Stomach (tissue), 19 donors: ENCODE measurements at places on chromosomes 16 and 17. TPM values are rescaled to one million over a fixed set of nuclear protein-coding genes. Genes with fewer than 3 reads are reported as not detected.

- no peak for DNase-seq
These were observed 6.0 kb upstream of the CCL1 start for GRCh38 chr17:34368946-34369500.

DNA sequence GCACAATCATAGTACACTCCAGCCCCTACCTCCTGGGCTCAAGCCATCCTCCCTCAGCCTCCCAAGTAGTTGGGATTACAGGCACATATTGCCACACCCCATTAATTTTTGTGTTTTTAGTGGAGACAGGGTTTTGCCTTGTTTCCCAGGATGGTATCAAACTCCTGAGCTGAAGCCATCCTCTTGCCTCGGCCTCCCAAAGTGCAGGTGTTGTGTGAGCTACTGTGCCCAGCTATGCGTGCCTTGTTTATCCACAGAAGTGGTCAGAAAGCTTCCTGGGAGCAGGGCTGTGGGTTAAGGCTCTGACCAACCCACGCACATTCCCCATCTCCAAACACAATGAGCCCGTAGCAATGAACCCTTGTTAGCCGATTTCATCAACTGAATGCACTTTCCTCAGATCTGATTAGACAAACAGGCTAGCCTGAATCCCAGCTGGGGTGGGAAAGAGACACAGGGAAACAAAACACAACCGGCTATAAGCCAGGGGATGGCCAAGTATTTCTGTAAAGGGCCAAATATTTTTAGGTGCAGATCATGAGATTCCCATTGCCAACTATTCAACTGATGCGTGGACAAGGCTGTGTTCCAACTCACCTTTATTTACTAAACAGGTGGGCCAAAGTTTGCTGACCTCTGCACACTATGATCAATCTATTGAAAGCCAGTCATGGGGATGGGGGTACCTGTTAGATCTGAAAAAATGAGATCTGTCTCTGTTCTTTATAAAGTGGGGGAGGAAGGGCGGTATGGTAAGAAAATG is 193.6 kb downstream of the CPPED1 start:
- no peak for DNase-seq

- no peak for DNase-seq
These were observed 13.0 kb downstream of the NLRP1 start for GRCh38 chr17:5571281-5571680.

DNA sequence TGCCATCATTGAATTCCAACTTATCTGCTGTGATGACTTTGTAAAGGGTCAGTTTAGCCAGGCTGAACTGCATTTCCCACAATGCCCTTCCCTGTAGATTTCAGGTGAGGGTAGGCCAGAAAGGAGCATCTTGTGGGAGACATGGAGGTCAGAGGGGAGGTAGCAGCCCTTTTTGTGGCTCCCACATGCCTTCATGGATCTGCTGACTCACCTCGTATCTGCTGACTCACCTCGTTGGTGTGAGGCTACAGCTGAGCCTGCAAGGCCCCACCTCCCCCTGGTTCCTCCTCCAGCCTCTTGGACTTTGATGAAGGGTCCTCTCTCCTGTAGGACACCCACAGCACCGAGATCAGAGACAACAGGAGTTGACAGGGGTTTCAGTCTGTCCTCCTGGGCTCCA is 102.5 kb downstream of the SALL1 start:
- no peak for DNase-seq

GRCh38 chr17:77332981-77333685 is 192.4 kb downstream of the SEC14L1 start:
- DNase-seq, result peak; percentile 20

GRCh38 chr17:14156689-14157088 is 80.0 kb downstream of the CDRT15 start:
- DNase-seq, result no peak

CD7 gene
- not detected for total RNA-seq

MARVELD3 gene
- total RNA-seq, result 1.2 TPM

DNA sequence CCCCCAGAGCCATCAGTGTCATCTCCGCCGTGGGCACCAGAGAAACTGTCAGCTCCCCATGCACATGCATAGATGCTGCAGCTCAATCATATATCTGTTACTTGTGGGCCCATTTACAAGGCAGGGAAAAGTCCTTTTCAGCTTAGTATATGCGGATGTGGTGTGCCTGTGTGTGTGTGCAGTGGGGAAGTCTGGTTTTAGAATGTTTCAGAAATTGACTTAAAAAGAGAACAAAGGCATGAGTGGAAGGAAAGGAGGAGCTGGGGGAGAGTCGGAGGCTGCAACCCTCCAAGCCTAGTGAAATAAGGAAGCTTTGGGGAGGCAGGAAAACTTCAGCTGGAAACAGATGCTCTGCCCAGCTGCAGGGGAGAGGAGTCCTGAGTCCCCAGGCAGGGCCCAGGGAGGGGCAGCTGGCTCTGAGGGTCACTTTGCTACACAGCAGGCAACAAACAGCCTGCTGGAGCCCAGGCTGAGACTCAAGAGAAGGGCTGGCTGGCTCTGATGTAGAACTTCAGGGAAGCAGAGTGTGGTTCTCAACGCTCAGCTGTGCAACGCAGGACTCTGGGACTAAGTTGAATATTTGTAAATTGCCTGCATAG is 11.1 kb upstream of the CD300LD start:
- no peak for DNase-seq

DNA sequence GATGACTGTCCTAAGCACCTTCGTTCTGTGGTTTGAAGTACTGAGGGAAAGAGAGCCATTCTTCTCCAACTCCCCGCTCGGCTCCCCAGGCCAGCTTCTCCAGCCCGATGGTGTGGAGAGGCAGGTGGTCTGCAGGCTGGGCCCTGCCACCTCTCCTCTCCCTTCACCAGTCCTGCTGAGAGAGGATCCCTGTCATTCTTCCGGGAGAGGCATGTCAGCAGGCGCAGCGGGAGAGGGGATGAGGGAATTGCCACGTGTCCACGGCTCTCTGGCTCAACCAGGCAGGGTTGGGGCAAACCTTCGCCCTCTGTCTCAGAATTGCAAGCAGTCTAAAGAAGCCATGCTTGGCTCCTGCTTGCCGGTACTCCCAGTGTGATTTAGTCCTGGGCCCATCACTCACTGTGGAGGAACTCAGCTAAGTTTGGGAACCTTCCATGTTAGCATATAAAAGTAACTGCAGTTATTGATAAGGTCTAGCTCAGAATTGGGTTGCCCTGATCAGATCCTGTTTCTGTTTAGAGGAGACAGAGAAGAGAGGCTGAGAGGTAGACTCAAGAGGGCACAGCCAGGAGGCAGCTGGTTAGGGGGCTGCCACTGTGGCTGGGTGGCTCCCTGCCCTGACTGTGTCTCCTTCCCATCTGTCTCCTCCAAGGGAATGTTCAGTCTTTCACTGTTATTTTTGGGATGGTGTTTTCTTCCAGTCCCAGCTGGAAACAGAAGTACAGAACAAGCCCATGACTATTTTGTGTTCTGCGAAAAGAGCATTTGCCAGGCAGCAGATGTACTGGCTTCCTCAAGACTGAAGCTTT is 17.4 kb downstream of the HS3ST3B1 start:
- no peak for DNase-seq

GRCh38 chr16:57165483-57165882 is 20.4 kb downstream of the PSME3IP1 start:
- no peak for DNase-seq

GRCh38 chr17:732067-732901 is at the start of gene TLCD3A:
TLCD3A (plus strand) TSS chr17:732596; CDS start chr17:732648, 52 bp downstream.
- DNase-seq, result peak; percentile 87

PGAP6 gene
- total RNA-seq, result 364 TPM

EPN3 gene
- total RNA-seq, result 109 TPM

- DNase-seq, result no peak
These were observed 7.2 kb downstream of the ADAM11 start for GRCh38 chr17:44765965-44766364.

DNA sequence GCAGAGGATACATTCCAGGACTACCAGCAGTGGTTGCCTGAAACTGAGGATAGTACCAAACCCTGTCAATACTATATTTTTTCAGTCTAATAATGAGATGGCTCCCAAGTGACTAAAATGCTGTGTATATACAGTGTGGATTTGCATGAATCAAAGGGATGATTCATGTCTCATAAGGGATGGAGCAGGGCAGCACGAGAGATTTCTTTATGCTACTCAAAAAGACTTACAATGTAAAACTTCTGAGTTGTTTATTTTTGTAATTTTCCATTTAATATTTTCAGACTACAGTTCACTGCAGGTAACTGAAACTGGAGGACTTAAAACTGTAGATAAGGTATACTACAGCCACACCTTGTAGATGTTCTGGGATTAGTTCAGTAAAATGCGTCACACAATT is 674.7 kb upstream of the SALL1 start:
- DNase-seq, result no peak

SEPTIN1 gene
- total RNA-seq, result 2.6 TPM

GRCh38 chr16:77190190-77190477 is 856 bp upstream of the MON1B start:
- DNase-seq, result no peak

DNA sequence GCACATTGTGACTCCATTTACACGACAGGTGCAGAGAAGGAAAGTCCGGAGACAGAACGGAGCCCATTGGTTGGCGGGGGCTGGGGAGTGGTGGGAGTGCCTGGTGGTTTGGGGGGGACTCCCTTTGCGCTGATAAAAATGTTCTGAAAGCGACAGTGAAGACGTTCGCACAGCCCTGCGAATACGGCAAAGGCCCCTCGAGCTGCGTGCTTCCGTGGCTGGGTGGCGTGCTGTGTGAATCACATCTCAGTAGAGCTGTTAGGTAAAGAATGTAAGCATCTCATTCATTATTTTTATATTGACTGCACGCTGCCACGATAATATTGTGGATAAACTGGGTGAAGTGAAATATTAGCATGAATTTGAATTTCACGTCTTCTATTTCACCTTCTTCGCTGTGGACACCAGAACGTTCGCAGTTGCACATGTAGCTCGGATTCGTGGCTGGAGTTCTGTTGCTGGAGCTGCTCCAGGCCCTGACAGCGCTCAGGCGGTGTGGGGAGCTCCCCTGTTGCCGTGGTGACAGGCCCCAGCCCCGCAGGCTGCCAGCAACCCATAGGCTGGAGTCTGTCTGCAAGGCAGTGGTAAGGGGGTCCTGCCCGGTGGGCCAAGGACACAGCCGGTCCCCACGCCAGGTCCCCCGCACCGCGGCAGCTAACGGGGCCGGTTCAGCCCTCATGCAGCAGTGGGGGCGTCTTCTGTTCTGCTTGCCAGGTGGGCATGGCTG is 44.6 kb downstream of the SOX8 start:
- DNase-seq, result no peak

DNA sequence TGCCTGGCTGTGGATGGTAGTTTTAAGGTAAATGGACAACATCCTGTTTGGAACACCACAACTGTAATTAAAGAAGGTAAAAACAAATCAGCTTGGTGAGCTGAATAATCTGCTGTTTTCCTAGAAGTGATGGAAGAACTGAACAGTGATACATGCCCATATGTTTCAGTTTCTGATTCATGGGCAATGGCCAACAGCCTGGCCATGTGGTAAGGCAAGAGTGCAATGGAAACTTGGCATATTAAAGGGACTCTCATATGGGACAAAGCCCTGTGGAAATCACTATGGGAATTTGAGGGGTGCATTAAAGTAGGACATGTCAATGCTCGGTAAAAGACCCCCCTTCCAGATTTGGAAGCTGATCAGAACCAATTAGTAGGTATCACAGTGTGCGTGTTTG is 37.8 kb downstream of the IKZF3 start:
- no peak for DNase-seq

DNA sequence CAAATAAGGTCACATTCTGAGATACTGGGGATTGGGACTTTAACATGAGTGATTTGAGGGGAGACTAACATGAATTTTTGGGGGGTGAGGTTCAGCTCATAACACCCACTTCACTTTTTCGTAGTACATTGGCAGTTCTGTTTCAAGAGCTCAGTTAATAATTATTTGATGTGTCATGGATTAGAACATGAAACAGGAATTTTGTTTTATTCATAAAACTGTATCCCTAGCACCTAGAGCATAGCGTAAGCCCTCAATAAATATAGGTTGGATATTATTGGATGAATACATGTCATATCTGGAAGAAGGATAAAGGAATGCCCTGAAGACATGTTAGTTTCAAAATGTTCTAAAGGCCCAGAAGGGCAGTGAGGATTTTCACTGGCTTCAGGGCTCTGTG is 119.8 kb downstream of the PRKCA start:
- DNase-seq, result no peak

DNA sequence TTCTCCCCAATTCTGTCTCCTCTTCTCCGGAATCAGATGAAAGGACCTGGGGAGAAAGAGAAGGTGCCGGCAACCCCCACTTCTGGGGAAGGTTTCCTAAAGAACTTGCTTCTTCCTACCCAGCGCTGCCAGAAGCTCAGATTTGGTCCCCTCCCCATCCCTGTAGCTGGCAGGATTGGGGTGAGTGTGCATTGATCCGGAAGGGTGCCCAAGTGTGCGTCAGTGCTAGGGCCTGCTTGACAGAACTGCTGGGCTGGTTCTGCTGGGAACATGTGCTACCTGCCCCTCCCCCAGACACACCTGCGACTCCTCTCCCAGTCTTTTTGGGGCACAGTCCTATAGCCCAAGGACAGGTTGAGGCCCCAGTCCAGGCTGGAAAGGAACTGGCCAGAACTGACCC is 3.3 kb downstream of the ARL4D start:
- no peak for DNase-seq

TBC1D3 gene
- not detected for total RNA-seq

DNA sequence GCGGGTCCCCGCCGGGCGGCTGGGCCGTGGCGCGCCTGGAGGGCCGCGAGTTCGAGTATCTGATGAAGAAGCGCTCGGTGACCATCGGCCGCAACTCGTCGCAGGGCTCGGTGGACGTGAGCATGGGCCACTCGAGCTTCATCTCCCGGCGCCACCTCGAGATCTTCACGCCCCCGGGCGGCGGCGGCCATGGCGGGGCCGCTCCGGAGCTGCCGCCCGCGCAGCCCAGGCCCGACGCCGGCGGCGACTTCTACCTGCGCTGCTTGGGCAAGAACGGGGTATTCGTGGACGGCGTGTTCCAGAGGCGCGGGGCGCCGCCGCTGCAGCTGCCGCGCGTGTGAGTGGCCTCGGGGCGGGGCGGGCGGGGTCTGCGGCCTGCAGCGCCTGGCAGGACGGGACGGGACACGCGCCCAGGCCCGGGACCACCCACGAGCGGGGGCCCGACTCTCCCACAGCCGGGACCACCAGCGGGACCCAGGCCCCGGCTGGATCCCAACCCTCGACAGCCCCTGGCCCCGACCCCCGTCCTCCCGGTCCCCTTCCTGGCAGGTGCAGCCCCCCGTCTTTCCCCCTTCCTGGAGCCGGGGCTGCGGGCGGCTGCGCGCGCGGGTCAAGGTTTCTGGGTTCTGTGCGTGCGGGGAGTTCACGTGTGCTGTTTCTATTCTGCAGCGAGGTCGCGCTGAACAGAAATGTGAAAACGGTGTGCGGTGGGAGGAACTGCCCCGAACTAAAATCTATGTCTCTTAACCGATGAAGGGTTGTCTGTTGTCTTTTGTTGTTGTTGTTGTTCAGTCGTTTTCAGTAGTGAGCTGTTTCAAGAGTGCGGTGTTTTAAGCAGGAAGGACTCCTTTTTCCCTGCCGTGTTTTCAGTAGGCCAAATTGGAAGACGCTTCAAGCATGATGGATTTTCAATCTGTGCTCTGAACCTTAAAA is 705 bp downstream of the FOXK2 start:
- DNase-seq, result peak; percentile 58
